ENCODE measurements at places on chromosomes 5 and 9.

DNA sequence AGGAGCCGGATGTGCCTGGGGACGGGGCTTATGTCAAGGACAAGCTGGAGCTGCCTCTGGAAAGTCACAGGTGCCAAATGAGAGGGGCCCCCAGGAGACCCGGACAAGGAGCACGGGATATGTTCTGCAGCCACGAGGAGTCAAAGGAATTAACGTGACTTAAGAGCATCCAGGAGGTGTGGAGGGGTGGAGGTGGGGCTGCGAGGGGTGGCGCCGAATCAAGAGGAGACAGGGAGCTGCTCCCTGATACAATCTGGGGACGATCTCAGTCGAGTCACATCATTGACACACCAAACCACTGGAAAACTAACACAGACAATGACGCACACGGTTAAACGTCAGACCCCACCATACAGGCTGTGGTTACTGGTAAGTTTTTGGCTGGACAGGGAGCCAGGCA, 10.4 kb downstream of the CCDC127 start:
- DNase-seq: no peak

GRCh38 chr5:136734628-136735027, 369.3 kb upstream of the TRPC7 start:
- DNase-seq: no peak

- peak; percentile 46 for DNase-seq
These were observed 57.7 kb downstream of the DUSP1 start for GRCh38 chr5:172713113-172713808.

GRCh38 chr5:143395638-143396352, 7.7 kb downstream of the NR3C1 start:
- DNase-seq: no peak

GRCh38 chr9:3880851-3881250, 355.1 kb upstream of the RFX3 start:
- DNase-seq: no peak

DNA sequence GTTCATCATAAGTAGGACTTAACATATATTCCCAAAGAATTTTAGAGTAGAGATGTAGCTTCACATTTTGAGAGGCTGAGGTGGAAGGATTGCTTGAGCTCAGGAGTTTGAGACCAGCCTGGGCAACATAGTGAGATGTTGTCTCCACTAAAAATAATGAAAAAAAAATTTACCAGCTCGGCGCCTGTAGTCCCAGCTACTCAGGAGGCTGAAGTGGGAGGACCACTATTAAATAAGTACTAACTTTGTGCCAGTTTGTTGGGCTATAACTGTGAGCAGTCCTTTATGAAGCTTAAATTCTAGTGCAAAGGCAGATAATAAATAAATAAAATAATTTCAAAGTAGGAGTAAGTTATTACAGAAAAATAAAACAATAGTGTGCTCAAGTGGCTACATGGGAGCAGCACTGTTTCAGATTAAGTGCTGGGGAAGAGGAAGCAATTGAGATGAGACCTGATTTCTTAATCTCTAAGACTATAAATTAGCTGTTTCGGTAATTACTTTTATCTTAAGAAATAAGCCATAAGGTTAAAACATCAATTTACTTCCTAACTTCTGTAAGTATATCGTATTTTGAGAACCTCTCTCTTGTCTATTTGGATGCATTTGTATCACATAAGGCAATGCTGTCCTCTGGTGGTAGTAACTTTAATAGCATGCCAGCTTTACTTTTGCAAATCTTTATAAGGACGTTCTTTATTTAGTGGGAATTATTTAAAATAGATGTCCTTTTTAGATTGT, 98.9 kb downstream of the CSNK1G3 start:
- no peak for DNase-seq

- DNase-seq: peak; percentile 3
These were observed 67.5 kb upstream of the CKMT2 start for GRCh38 chr5:81165493-81166119.

DNA sequence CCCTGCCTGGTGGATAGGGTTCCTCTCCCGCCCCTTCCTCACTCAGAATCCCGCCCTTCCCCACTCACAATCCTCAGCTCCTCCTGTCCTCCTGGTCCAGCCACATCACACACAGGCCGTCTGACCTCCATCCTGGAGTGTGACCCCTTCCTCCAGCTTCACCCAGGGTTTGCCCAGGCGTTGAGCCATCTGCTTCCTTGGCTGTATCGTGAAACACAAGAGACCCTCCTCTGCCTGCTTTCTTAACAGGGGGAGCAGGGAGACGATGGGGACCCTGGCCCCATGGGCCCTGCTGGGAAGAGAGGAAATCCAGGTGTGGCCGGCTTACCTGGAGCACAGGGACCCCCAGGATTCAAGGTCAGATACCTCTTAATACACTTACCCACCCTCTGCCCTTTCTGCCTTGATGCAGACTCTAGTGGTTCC, 32.3 kb upstream of the ORM1 start:
- DNase-seq: no peak
